Bone marrow (tissue), 2 donors: ENCODE measurements at places on chromosomes 3 and 15.

GRCh38 chr3:188779281-188779980 is 392.3 kb upstream of the TPRG1 start:
- DNase-seq = no peak

GRCh38 chr3:49358217-49358883 is at the start of gene GPX1:
Gene GPX1 (minus strand): TSS chr3:49358353. CDS start chr3:49358278, 75 bp downstream.
- DNase-seq = peak; percentile 85

- peak; percentile 19 for DNase-seq
Measured at GRCh38 chr3:124639406-124640237, 90.6 kb upstream of the UMPS start.

GRCh38 chr3:13620776-13621365 is 71.9 kb downstream of the FBLN2 start:
- DNase-seq = no peak

DNA sequence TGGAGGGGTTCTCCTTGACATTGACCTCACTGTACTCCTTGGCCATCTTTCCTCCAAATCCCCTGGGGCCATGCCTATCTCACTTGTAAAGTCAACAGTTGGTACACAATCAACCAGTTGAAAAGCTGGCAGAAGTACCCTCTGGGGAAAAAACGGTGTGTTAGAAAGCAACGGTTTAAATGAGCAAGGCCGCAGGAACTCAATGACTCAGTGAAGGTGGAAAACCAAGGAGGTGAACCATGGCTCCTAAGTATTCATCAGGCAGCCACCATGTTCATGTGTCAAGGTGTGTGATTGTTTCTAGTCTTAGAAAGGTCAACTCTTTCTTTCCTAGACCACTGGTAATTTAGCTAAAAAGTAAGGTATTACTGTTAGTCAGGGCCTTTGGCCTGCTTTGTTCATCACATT is 130.9 kb upstream of the SATB1 start:
- DNase-seq = no peak

- no peak for DNase-seq
Measured at GRCh38 chr3:171977441-171977840, 61.9 kb upstream of the FNDC3B start.

DNA sequence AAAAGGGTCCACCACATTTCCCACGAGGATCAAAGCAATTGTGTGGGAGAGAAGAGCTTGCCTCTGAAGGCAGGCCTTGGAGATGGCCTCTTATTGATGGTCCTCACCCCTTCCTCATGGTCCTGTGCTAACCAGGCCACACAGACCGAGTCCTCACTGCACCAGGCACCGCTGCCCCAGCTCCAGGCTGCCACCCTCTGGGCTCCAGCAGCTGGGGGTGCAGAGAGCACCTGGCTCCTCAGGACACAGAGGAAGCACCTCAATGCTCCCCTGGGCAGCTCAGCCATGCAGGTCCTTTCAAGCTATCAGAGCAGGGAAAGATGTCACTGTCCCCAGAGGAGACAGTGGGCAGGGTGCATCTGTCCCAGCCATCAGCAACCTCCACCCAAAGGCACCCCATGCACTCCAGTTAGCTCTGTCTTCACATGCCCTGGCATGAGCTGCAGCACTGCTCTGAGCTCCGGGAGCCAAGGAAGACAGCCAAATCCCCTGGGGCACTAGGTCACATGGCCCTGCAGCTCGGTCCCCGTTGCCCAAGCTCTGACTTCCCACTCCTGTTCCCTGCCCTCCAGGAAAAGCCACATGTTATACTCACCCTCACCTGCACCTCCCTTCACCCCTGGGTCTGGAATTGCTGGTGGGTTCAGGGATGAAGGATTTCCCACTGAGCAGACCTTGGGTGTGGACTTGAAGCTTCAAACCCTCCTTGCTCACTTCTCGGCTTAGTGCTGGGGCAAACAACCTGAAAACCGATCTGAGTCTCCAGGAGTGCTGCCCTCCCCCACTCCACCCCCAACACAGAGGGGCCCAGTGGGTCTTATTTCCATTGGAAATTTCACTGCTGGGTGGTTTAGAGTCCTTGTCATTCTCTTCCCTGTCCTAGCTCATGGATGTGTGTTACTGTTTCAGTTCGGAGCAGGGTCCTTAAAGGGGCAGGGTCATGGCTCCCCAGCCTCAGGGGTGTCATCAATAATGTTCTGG is 32.6 kb downstream of the ALS2CL start:
- DNase-seq = no peak
